ENCODE measurements at places on chromosomes 11 and 22.
A peak's percentile ranks its signal among the peaks of the same experiment; 100 is the strongest.

DNA sequence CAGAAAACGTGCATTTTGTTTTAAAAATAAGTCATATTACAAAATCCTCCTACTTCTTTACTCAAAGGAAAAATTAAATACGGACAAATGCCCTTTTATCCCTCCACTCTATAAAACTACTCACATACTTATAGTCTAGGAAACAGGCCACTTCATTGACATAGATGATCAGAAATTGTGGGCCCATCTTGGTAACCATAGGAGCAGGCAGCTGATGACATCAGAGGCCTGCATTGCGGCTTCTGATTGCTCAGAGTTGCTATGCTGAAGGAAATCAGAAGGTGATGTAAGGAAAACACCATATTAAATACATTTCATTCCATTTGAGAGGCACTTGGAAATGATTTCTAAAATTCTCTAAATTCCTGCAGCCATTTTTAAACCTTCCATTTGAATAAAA is 27.0 kb downstream of the FAM76B start:
- DNase-seq = no peak

DNA sequence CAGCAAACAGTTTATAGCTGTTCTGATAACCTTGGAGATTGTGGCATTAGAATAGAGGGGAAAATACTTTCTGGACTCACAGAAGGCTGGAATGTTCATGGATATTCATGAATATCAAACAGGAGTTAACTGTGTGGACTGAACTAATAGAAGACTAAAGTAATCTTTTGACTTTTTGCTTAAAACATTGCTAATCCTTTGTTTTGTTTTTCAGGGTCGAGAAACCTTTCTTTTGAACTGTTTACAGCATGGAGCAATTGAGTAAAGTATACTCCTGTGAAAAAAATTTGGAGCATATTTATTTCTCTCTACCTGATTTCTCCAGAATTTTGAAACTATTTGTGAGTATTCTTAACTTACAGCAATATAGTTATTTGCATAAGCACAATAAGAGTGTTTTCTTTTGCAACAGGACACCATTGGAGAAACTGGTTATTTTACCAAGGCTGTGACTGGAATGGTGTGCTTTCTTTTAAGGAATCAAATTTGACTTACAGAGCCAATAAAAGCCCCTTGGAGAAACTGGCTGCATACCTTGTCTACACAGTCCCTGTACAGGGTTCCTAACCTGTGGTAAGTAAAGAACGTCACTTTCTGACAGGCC is 821.6 kb downstream of the TBC1D22A start:
- DNase-seq = no peak

GRCh38 chr11:124897674-124898262 is at the start of gene ROBO4:
TSS of gene ROBO4 (minus strand) at chr11:124897865. CDS start at chr11:124897795, 70 bp downstream.
- DNase-seq = no peak

- no peak for DNase-seq
These were observed 168.4 kb downstream of the SBF2 start for GRCh38 chr11:10125522-10126133.

- DNase-seq = no peak
These were observed 31.6 kb downstream of the AMOTL1 start for GRCh38 chr11:94799726-94800125.

- DNase-seq = no peak
These were observed 138.1 kb downstream of the MAML2 start for GRCh38 chr11:96204721-96205459.

GRCh38 chr11:12893787-12894672 is 115.1 kb upstream of the RASSF10 start:
- DNase-seq = peak; percentile 18

DNA sequence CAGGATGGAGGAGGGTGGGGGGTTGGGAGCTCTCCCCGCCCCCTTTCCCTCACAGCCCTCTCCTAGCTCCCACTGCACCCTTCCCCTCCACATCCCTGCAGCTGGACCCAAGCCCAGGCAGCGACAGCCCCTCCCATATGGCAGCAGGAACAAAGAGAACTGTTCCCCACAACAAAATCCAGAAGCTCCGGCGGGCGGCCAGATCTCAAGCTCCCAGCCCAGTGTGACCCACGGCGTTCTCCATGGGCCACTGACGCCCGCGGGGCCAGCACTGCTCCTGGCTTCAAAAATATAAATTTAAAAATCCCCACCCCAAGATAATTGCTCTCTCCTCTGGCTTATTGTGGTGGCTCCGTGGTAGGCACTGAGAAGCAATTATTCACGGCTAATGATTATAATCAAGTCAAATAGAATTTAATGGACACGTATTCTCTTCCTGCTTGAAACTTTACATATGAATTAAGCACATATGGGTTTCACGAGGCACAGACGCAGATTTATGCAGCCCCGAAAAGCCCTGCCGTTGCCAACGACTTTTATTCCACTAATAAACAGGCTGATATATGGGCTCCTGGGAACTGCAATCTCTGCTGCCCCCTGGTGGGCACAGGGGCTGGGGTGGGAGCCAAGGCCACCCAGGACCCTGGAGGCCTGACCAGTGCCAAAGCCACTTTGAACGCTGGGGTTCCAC is 17.5 kb downstream of the MACROD1 start:
- peak; percentile 54 for DNase-seq

GRCh38 chr11:15707971-15708370 is 593.2 kb downstream of the INSC start:
- DNase-seq = peak; percentile 2

GRCh38 chr11:10927538-10927937 is 69.7 kb upstream of the ZBED5 start:
- DNase-seq = no peak

DNA sequence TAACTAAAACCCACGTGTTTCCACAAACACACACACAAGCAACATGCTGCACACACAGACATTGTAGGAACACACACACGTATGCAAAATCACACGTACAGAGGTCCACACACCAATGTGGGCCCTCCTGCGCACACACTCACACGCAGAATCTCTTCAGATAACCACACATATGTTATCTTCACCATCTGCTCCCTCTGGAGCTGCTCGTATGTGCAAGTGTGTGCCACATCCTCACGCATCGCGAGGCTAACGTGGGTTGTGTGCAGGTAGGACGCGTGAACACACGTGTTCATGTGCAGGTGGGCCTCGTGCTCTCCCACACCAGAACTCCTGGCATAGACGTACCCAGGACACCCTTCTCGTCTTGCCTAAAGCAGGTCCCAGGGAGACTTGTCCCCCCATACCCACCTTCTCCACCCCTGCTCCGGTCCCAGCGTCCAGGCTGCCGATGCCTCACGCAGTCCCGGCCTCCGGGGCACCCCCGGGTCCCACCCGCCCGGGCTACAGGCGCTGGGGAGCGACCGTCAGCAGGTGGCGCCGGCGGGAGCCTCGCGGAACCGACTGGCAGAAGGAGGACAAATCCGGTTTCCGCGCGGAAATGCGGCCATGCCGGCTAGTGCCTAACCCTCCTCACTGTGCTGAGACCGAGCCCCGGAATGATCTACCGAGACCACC is 10.3 kb upstream of the IGSF9B start:
- peak; percentile 24 for DNase-seq

- DNase-seq = no peak
These were observed 783.6 kb downstream of the ETS1 start for GRCh38 chr11:127803755-127804154.

- DNase-seq = no peak
These were observed 456 bp downstream of the AAMDC start for GRCh38 chr11:77821349-77821851.

DNA sequence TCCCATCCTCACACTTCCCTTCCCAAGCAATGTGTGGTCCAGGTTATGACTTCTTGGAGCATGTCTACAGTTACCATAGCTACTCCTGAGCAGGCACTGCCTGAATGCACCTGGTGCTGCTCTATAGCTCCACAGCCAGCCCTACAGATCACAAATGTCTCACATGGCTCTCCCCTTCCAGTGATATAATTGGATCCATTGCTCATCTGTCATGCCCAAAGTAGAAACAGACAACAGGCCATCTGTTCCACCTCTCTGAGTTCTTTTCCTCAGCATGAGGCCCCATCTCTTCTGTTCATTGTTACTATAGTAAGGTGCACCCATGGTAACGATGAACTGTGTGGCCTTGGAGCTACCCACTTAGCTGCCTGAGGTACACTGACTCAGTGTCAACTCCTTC is 320.3 kb upstream of the ZC3H12C start:
- no peak for DNase-seq

GRCh38 chr22:36737776-36738175 is 34.2 kb upstream of the CACNG2 start:
- DNase-seq = no peak

DNA sequence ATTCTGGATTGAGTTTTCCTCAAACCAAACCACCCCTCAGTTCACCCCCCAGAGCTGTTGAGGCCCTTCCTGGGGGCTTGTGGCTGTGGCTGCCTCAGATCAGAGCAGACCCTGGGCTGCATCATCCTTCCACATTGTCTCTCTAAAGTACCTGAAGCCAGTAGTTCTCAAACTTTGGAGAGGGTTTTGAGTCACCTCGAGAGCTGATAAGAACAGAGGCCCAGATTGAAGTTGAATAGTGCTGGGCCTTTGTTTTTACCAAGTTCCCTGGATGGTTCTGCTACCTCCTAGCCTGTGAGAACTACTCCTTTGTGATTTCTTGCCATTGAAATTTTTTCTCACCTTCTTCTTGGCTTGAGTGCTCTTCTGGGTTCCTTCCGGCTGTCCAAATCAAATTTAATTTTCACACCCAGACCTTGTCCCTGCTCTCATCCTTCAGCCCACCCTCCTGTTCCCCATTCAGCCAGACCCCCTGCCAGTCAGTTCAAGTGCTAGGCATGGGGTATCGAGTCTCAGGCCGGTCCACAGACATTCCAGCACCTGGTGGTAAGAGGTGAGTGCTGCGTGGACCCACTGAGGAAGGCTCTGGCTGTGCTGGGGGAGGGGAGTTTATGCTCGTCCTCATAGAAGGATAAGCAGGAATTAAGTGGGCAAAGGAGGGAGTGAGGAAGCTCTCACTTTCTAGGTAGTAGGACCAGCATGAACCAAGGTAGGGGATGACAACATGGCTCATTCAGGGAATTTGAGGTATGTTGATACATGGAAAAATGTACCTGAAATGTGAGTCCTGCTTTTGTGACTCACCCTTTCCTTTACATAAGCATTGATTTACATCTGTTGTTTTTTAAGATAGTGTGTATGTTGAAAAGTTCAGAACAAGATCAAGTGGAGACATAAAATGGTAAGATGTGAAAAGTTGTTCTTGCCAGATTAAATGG is 116.5 kb downstream of the PTPRJ start:
- no peak for DNase-seq

GRCh38 chr11:126525702-126526101 is 170.2 kb downstream of the ST3GAL4 start:
- DNase-seq = no peak

DNA sequence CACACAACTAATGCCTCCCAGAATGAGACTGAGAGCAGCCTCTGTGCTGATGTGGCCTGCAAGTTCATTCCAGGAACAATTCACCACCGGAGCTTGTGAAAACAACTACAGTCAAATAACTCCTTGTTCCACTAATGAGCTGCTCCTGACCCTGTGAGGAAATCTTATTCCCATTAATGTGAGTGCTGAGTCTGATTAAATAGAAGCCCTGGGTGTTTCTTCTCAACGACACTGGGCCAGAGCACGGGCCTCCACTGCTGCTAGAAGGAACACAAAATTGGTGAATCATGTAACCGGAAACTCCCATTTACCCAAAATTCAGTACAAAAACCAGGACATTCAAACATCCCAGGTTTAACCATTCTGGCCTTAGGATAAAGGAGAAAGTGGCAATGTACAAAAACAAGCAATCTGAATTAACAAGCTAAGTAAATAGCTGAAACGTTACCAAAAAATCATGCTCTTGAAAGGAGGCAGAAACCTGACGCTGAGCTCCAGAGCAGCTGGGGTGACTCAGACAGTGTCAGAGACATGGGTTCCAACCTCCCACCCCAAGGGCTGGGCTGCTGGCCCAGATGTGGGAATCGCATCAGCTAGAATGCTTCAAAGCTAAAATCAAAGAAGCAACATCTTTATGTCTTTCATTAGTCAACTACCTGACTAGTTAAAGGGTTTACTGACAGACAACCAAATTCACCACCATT is 26.7 kb downstream of the SERGEF start:
- DNase-seq = no peak

GRCh38 chr11:26285608-26286007 is 46.3 kb upstream of the ANO3 start:
- no peak for DNase-seq

- no peak for DNase-seq
These were observed 38.9 kb upstream of the NTM start for GRCh38 chr11:131331546-131331945.

DNA sequence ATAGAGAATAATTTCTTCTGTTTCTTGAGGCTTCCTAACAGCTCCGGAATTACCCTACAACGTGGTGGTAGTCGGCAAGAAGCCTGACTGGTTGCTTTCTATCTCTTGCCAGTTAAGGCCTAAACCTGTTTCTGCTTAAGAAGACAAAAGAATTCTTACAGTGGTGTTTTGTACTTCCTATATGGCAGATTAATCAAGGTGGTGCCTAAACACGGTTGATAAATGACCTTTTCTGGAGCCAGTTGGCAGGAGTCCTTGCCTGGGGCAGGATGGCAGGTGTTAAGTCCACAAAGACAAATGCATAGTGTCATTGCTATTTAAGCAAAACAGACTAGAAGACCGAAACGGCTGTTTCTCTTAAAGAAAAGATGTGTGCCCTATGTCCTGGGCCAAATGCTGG is 9.9 kb downstream of the GVQW3 start:
- DNase-seq = no peak

GRCh38 chr11:120973501-120973900 is 50.4 kb upstream of the TBCEL start:
- no peak for DNase-seq

DNA sequence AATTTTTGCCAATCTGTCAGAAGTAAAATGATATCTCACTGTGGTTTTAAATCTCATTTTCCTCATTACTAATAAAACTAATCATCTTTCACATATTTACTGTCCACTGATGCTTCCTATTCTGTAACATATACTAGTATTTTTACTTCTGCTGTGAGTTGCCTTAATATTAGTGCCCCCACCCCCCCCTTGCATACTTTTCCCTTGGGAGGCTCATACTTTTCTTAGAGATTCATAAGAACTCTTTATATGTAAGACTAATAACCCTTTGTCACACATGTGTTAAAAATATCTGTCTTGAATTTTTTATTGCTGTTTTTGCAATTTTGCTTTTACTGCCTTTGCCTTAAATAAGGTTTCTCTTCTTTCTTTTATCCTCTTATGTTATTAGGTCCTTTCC is 87.2 kb downstream of the PHF21A start:
- no peak for DNase-seq

DNA sequence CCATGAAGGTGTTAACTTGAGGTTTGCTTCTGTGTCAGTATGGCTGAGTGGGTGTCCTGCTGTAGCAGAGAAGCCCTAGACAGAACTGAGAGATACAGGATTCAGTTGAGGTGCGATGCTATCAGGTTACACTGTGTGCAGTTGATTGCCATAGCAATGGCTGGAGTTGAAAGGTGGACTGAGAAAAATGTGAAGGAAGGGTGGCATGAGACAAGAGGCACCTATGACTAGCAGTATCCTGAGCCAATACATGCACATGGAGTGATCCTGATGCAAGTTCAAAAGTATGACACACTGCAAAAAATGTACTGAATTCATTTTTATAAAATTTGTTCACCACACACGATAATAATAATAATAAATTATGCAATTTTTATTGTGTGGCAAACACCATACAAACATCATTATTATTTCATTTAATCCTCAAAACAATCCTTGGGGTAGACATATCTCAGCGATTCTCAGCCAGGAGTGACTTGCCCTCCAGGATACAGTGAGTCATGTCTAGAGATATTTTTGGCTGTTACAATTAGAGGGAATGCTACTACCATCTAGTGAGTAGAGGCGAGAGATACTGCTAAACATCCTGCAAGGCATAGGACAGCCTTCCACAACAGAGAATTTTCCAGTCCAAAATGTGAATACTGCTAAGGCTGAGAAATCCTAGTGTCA is 3.9 kb upstream of the PIWIL4 start:
- no peak for DNase-seq

- no peak for DNase-seq
These were observed 3.1 kb upstream of the CTSD start for GRCh38 chr11:1766719-1767398.

All from NCI-H460 (cell line).